ENCODE measurements at places on chromosomes 3 and 15.

GRCh38 chr3:181103605-181104004, 114.1 kb upstream of the DNAJC19 start:
- DNase-seq = peak; percentile 11

DNA sequence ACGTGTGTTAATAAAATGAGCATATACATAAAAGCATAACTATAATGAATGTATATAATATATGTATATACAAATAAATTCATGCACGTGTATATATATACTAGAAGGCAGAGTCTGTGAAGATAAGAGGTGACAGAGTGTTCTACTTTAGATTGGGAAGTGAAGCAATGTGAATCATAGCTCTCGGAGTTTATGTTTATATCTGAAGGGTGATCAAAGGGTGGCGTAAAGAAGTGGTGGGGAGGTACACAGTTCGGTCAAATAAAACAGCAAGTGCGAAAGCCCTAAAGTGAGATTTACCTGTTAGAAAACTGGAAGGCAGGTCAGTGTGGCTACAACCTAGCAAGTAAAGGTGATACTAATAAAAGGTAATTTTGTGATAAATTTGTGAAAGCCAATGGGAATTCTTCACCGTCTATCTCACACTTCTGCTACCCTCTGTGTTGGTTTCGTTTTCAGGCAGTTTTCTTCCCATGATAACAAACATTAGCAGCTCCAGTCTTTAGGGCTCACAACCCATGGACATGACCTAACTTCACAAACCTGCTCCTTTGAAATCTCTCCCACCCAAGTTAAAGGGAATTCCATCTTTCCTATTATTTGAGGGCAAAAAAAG, 46.7 kb upstream of the BCHE start:
- peak; percentile 43 for DNase-seq

DNA sequence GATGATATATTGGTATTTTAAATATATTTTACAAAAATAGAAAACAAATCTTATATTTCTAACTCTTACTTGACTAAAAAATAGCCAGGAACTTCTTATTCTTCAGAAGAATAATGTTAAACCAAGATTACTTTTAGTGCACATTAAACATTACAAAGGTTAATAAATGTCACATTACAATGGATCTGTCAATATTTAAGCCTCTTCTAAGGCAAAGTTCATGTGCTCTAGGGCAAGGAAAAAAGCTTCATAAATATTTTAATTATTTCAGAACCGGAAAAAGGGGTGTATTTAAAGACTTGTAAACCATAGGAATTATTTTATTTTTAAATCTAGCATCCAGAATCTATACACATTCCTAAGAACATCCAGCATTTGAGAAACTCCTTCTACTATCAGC, 166.9 kb upstream of the ROBO2 start:
- no peak for DNase-seq

DNA sequence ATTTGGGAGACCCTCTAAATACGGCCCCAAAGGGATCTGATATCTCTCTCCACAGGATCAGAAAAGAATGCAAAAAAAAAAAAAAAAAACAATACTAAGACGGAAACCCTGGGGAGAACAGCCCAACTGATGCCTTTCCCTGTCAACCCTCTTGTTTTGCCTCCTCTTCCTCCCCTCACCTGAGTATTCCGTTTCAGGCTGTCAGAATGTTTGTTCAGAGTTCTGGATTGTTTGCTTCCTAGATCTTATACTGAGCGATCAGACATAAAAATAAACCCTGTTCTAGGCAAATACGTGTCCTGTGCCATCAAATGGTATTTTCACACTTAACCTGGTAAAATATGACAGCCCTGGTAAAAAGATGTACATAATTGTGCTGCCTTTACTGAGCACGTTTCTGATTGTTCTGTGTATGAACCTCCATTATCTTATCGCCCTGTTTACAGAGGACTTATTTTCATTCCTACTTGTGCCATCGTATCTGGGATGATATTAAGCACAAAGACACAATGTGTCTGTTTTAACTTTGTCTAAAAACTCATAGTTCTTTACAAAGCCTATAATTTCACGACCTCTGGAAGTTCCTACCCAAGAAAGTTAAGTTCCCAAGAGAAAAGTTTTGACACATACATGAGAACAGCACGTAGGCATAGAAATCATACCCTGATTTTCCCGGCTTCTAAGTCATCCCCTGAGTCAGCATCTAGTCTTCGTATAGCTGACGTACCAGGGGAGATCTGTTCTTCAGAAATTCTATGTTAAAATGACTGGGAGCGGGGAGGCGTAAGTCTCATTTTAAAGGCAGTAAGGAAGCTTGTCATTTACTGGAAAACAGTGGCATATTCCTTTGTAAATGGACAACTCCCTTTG, 856 bp downstream of the ZBTB38 start:
- DNase-seq = peak; percentile 11

GRCh38 chr3:175075269-175075668, 216.1 kb downstream of the NAALADL2 start:
- DNase-seq = peak; percentile 9

GRCh38 chr15:48086133-48086532, 34.7 kb upstream of the SLC24A5 start:
- DNase-seq = no peak

- no peak for DNase-seq
Measured at GRCh38 chr15:79977431-79978054, 6.5 kb upstream of the BCL2A1 start.

DNA sequence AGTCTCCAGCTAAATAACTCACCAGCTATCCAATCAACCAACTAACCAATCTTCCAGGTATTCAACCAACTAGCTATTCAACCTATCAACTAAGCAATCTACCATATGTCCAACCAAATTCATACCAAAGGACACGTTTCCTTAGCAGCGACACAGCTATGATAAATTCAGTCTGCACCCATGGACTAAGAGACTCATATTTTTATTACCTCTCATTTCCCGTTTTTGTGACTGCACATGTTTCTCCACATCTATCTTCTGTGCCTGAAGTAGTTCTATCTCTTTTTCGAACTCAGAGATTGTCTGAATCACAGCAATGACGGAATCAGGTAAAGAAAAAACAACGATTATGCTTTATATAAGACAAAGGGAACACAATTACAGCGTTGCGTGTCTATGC, 34.0 kb upstream of the GNB5 start:
- no peak for DNase-seq

Measured in A172 (cell line).